IPS-NIHi11 (cell line): ENCODE measurements at places on chromosomes 6 and 20.

DNA sequence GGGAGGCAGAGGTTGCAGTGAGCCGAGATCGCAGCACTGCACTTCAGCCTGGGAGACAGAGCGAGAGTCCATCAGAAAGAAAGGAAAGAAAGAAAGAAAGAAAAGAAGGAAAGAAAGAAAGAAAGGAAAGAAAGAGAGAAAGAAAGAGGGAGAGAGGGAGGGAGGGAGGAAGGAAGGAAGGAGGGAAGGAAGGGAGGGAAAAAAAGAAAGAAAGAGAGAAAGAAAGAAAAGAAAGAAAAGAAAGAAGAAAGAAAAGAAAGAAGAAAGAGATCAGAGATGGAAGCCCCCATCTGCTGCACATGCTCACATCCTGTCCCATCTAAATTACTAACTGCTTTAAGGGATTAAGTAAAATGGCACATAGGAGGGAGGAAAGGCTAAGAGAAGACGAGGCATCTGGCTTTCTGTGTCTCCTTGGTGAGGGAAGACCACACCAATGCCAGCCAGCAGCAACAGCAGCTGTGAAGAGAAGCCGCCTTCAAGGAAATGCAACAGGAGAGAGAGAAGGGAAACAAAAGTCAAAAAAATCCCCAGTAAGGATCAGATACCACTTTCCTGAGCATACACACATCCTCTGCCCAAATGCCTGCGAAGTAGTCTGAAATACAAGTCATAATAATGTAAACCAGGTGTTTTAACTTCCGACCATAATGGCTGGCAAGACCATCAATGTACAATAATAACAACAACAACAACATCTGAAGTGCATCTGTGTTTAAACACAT lies 300.2 kb upstream of the JARID2 start:
- no peak for DNase-seq

- DNase-seq, result no peak
Observed at GRCh38 chr20:43710370-43711044, 16.3 kb downstream of the GTSF1L start.

DNA sequence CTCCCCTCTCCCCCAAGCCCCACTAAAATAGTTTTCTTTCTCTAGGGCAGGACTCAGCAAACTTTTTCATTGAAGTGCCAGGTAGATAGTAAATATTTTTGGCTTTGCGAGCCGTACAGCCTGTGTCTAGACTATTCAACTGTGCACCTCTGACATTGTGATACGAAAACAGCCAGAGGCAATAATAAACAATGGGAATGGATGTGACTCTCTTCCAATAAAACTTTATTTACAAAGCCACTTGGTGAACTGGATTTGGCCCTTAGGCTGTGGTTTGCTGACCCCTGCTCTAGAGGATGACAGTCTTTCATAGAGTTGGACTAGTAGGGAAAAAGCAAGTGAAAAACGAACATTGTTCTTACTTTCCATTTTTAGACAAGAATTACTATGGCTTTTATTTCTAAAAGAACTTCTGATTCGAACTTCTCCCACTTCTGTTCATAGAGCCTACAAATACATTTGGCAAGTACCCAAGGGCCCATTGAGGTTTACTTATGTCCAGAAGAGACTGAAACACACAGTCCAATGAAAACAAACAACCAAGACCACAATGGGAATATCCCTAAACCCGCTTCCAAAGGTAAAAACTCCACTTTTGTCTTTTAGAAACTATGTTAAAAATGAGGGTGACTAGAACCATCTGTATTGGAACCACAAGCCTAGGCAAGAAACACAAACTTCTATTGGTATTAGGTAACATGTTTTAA lies 46.4 kb upstream of the CDKAL1 start:
- DNase-seq, result no peak

DNA sequence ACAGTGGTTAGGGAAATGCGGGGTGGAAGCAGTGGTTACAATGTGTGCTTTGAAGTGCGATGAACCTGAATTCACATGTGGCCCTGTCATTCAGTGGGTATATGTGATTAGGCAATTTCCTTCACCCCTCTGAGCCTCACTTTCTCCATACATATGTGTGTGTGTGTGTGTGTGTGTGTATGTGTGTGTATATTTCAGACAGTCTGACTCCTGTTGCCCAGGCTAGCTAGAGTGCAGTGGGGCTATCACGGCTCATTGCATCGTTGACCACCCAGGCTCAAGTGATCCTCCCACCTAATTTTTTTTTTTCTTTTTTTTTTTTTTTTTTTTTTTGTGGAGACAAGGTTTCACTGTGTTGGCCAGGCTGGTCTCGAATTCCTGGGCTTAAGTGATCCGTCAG lies 6.3 kb downstream of the PPP1R14C start:
- no peak for DNase-seq

- DNase-seq, result no peak
Observed at GRCh38 chr6:148614602-148615001, 132.2 kb upstream of the UST start.

DNA sequence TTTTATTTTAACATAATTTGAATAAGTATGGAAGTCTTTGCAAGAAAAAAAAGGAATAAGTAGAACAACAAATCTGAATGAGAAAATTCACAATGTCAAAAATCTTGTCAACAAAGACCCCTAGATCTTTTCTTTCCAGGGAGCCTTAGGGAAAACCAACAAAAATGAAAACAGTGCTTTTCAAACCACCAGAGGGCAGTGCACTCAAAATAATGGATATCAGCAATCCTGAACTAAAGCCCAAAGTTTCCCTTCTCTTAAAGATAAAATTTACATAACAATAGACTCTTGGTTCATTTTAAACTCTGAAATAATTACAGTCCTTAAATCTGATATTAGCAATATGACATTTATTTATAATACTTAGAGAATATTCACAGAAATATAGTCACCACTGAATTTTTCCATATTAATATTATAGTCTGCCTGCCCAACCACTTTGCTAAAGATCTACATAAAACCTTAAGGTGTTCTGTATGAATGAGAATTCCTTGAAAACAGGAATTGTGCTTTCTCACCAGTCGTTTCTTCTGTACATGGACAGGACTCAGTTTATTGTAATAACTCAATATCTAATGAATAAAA lies 105.3 kb upstream of the BMP5 start:
- peak; percentile 52 for DNase-seq

DNA sequence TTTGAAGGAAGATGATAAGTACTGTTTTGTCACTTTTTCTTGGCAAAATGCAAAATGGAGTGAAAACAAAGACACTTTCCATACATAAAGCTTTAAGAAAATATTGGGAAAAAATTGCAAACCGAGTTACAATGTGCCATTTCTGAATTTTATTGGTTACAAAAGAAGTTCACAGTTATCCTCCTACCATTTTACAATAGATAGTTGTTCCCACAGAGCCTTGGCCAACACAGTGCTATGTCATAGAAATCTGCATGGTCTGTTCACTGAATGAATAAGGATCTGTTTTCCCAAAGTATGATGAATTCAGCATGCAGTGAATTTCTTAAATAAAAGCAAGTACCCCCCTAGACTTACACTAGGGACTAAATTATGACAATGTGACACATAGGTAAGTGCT lies 268.2 kb upstream of the POU3F2 start:
- no peak for DNase-seq

GRCh38 chr6:139872665-139873064 lies 498.2 kb upstream of the CITED2 start:
- no peak for DNase-seq

DNA sequence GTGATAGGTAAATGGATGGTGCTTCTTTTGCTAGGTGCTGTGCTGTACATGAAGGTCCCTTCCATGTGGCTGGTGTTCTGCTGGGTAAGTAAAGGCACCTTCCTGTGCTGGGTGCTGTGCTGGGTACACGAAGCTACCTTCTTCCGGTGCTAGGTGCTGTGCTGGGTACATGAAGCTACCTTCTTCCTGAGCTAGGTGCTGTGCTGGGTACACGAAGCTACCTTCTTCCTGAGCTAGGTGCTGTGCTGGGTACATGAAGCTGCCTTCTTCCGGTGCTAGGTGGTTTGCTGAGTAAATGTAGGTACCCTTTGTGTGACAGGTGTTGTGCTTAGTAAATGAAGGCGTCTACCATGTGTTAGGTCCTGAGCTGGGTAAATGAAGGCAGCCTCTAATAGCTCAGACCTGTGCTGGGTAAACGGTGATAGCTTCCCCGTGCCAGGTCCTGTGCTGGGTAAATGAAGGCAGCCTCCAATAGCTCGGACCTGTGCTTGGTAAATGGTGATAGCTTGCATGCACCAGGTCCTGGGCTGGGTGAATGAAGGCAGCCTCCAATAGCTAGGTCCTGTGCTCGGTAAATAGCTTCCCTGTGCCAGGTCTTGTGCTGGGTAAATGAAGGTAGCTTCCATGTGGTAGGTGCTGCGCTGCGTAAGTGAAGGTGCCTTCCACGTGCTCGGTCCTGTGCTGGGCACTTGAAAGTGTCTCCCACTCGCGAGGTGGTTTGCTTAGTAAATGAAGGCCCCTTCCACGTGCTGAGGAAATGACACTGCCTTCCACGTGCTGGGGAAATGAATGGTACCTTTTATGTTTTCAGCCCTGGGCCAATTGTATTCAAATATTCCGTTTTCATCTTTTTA lies 115.5 kb downstream of the ERMARD start:
- no peak for DNase-seq

DNA sequence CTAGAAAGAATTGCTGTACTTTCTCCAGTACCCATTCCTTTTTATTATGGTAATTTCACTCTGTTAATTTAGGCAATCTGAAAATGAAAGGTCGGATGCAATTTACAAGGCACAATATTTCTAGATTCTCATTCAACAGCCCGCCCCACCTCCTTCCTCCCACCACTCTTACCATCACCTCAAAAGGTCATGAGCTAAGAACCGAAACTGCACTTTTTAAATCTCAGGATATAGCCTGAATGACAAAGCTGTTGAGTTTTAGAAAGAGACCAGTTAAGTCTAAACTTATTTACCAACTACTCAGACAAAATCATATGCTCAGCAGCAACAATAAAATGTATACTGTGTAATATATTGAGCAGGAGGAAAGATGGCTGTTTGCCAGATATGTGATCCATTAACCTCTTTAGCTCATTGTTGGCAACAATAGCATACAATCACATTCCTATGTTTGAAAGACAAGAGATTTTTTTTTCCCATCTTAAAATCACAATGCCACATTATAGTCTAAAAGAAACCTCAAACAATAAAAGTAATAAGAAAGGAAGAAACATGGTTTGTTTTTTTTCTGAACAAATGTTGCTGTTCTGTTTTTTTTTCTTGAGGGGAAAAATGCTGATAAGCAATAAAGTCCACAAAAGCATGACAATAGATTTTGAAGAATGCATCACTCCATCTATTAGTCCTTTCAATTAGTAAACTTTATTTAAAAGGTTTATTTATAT lies 1.6 kb upstream of the HS3ST5 start:
- DNase-seq, result no peak

DNA sequence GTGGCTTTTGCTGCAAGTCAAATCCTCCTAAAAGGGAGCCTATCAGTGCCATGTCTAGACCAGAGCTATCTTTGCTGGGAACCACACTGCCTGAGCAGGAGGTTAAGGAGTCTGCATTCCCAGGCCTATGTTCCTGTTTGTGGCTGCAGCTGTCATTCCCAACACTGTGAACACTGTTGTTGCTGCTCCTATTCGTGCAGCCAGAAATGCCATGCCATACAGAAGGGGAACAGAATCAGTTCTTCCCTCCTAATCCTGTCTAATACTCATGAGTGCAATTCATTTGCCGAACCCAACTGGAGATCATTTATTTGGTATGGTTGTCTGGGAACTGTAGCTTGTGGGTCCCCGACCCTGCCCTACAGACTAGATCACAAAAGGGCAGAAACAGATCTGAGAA lies 406.5 kb upstream of the GJE1 start:
- DNase-seq, result no peak

GRCh38 chr6:82074556-82074955 lies 173.0 kb downstream of the IBTK start:
- DNase-seq, result no peak

- DNase-seq, result no peak
Observed at GRCh38 chr6:55100686-55101085, 73.6 kb upstream of the HCRTR2 start.

GRCh38 chr6:147418523-147418922 lies 90.0 kb upstream of the SAMD5 start:
- DNase-seq, result no peak

DNA sequence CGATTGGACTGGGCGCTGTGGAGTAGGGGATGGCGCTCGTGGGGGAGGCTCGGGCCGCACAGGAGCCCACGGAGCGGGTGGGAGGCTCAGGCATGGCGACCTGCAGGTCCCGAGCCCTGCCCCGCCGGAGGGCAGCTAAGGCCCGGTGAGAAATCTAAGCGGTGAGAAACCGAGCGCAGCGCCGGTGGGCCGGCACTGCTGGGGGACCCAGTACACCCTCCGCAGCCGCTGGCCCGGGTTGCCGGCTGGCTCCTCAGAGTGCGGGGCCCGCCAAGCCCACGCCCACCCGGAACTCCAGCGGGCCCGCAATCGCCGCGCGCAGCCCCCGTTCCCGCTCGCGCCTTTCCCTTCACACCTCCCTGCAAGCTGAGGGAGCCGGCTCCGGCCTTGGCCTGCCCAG lies 59.7 kb upstream of the MYLIP start:
- no peak for DNase-seq
